Breast epithelium (tissue), 4 donors: ENCODE measurements at places on chromosomes 3 and 15.

GRCh38 chr15:89362203-89363101, 27.8 kb upstream of the POLG start:
- no peak overlapping the region for H3K27ac ChIP-seq
- no peak overlapping the region for H3K4me3 ChIP-seq
- peaks cover 33% of the 10 kb centered on the region for H3K27me3 ChIP-seq
- H3K36me3 ChIP-seq: no peaks in the 10 kb centered on the region

DNA sequence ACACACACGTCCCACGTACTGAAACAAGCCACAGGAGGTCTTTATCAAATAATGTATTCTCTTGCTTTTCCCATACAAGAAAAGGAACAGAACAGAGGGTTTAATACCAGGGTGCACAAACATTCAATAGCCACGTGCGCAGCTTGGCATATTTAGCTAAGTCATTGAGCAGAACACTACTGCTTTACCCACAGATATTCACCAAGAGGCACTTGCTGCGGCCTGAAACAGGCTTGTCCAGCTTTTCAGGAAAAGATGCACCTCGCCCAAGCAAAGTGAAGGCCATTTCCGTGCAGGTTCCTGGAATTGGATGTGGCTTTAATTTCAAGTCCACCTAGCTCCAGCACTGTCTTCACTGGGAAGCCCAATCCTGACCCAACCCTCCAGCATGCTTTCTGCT, 17.6 kb downstream of the ZDHHC3 start:
- H3K27me3 ChIP-seq: no peaks in the 10 kb centered on the region
- no peaks in the 10 kb centered on the region for H3K36me3 ChIP-seq
- no peak overlapping the region for H3K27ac ChIP-seq

- no peaks in the 10 kb centered on the region for H3K36me3 ChIP-seq
- no peak overlapping the region for H3K4me3 ChIP-seq
- H3K27me3 ChIP-seq: no peaks in the 10 kb centered on the region
- H3K27ac ChIP-seq: peak overlapping the region; percentile 48
- no peaks in the 10 kb centered on the region for H3K4me1 ChIP-seq
Measured at GRCh38 chr3:197308591-197308990, 10.2 kb upstream of the DLG1 start.

- H3K27me3 ChIP-seq: no peaks in the 10 kb centered on the region
- no peak for DNase-seq
- no peaks in the 10 kb centered on the region for H3K36me3 ChIP-seq
- H3K4me3 ChIP-seq: no peak overlapping the region
- H3K27ac ChIP-seq: no peak overlapping the region
Measured at GRCh38 chr3:72343078-72343477, 505.2 kb downstream of the SHQ1 start.

DNA sequence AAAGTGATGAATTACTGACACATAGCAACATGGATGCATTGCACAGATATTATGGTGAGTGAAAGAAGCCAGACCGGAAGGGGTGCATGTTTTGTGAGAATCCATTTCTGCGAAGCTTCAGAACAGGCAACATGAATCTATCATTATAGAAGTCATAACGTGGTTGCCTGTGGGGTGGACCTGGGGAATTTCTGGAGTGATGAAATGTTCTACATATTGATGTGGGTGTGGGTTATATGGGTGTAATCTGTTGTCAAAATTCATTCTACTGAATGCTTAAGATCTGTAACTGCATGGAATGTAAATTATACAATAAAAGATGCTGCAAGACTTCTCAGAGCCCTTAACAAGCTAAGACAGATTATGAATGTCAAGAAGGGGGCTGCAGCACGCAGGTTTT, 25.2 kb upstream of the TSPAN3 start:
- H3K27me3 ChIP-seq: no peaks in the 10 kb centered on the region
- no peak for DNase-seq
- H3K4me3 ChIP-seq: no peak overlapping the region
- H3K36me3 ChIP-seq: no peaks in the 10 kb centered on the region
